ENCODE measurements at places on chromosomes 16 and 17.

DNA sequence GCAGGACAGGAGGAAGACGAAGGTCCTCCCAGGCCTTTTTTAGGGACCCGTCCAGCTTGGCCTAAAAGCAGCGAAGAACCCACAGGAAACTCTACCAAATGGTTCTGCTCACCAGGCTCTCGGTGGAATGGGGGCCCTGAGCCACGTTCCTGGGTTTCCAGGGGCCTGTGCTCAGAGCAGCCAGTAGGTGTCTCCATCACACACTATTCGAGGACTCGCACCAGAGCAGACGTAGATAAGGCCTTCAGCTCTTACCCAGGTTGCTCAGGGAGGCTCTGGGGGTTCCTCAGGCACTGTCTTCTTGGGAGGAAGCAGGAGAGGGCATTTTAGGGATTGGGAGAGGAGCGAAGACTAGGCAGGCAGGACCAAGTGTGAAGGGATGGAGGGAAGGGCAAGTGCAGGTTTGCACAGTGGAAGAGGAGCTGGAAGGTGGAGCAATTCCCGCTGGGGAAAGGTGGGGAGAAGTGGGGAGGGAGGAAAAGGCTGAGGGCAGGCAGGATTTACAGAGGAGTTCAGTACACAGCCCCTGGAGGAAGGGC, 157.1 kb downstream of the RGS9 start:
- no peak for DNase-seq

- no peak for DNase-seq
Measured at GRCh38 chr16:8959921-8960787, 3.6 kb downstream of the USP7 start.

- DNase-seq: no peak
Measured at GRCh38 chr16:72517154-72517553, 345.2 kb upstream of the PMFBP1 start.

DNA sequence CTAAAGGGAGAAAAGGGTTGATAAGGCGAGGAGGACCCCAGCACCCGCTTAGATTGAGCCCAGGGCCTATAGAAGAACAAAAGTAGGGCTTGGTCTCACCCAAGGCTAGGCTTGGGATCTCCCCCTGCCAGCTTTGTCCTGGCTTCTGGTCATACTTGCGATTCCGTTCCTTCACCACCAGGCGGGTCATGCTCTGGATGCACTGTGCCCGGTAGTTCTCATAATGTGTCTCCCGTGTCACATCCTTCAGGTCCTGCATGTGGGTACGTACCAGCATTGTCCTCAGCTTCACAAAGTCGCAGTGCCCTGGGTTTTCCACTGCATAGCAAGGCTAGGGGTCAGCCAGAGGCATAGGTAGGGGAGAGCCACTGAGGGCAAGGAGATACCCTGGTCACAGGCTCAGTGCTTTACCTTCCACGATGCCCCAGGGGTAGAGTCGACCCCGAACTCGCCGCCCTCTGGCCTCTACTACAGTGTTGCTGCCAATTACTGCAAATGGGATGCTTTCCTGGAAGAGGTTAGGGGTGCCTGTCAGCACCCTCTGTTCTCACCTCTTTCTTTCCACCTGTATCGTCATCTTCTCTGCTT, 6.5 kb upstream of the MTMR4 start:
- DNase-seq: no peak

DNA sequence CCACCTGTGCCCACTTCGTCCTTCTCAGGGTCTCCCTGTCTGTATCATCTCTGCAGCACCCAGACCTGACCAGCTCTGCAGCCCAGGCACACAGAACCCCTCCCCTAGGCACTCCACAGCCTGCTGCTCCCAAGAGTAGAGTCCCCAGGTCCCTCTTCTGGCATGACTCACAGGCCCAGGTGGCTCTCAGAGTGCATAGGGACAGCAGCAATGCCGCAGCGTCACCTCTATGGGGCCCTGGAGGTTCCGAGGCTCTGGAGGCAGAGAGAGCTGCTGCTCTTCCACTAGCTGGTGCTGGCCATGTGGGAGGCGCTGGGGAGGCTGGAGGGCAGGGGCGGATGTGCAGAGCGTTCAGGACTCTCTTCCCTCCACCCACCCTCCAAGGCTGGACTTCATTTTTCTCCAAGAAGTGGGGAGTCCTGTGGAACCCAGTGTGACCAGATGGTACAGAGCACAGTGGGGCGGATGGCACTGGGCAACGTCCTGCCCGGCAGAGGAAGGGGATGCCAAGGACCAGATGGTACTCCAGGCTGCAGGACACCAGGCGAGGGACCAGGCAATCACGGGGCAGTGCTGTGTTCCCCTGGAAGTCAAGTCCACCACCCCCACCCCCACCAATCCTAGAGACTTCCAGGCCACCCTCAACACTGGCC, 151.7 kb downstream of the RBFOX3 start:
- no peak for DNase-seq

DNA sequence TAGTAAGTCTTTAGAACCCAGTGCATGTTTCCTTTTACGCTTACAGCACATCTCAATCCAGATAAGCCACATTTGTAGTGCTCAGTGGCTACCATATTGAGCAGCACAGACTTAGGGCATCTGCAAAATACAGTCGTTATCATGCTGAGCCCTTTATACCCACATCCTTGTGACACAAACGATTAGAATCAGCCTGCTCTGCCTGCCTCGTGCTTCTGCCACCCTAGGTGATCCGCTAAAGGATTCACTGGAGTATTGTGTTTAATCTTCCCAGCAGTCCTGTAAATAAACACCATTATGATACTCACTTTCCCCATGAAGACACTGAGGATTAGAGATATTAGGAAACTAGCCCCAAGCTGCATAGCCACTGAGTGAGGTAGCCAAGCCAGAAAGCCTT, 51.3 kb upstream of the FA2H start:
- DNase-seq: no peak

- no peak for DNase-seq
Measured at GRCh38 chr16:86199871-86200695, 301.1 kb downstream of the IRF8 start.

DNA sequence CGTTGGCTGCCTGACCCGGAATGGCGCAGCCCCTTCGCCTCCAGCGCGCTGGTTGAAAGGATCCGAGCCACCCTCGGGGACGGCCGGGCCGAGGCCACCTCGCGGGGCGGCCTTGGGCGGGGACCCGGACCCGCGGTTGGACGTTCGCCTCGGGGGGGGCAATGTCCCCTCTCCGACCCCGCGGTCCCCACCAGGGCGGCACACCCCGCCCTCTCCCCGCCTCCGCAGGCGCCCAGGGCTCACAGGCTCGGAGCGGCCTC, 1.0 kb upstream of the SOX8 start:
- DNase-seq: no peak

Measured in NCI-H1048 (cell line).